ENCODE measurements at places on chromosomes 1 and 21.

GRCh38 chr1:37461698-37462436 lies 12.5 kb upstream of the ZC3H12A start:
- DNase-seq: no peak

GRCh38 chr21:45417256-45417950 lies 12.4 kb downstream of the COL18A1 start:
- no peak for DNase-seq

DNA sequence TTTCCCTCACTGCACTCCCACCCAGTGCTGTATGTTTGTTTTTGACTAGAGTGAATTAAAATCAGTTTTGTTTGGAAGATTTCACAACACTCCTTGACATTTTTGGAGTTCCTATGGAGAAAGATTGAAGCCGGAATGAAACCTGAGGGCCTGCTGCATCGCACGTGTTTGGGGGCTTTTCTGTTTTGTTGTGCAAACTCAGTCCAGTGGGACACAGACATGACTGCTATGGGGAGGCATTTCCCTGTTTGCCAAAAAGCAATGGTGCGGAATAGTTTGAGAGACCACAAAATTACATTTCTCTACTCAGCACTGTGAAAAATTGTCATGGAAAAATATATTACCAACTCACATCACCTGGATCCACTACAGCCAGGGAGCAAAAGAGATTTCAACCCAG lies 43.8 kb upstream of the KCNE2 start:
- DNase-seq: no peak

DNA sequence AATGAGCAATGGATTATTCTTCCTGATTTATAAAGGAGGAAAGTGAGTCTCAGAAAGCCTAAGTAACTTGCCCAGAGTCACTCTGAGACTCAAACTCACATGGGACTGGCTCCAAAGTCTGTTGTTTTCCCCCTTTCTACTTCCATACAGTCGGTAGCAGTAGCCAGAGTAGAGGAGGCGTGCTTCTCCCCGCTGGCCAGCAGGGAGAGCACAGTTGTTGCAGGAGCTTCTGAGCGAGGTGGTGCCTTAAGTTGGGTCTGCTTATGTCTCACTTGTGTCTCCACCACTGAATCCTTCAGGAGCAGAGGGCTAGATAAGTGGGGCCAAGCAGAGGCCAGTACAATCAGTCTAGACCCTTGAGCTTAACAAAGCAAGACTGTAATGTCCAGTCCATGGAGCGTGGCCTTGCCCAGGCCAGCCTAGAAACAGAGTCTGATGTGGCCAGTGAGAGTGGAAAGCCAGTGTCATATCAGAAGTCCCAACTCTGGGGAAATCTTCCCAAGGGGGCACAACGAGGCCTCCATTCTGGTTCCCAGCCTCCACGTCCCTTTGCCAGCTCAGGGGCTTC lies 181.9 kb downstream of the ZSCAN20 start:
- DNase-seq: no peak

DNA sequence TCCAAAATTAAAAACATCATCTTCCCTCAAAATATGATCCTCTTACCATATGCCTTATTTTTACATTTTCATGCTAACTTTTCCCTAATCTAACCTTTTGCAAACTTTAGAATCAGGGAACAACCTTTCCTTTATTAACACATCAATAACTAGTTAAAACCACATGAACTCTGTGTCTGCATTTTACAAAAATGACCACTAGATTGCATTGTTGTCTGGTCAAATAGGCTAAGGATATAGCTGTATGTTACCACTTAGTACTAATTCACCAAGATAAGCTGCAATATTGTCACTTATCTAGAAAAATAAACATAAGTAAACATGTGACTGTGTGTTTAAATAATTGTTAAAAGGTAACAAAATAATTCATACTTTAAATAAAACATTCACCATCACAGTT lies 82.3 kb downstream of the DENND1B start:
- DNase-seq: no peak

- DNase-seq: no peak
These were observed 499.3 kb downstream of the NEGR1 start for GRCh38 chr1:71783071-71783470.

DNA sequence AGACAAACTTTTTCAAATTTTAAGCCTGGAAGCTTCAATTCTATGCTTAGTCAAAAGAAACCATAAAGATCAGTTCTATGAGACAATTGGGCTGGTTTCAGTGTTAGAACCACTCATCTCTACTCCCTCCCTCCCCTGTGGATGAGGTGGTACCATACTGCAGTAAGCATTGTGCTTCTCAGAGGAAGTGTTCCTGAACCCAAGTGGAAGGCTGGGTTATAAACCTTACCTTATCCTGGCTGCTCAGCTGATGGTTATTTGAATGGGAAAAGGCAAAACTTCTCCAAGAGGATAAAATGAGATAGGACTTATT lies 34.1 kb upstream of the RGL1 start:
- DNase-seq: no peak

DNA sequence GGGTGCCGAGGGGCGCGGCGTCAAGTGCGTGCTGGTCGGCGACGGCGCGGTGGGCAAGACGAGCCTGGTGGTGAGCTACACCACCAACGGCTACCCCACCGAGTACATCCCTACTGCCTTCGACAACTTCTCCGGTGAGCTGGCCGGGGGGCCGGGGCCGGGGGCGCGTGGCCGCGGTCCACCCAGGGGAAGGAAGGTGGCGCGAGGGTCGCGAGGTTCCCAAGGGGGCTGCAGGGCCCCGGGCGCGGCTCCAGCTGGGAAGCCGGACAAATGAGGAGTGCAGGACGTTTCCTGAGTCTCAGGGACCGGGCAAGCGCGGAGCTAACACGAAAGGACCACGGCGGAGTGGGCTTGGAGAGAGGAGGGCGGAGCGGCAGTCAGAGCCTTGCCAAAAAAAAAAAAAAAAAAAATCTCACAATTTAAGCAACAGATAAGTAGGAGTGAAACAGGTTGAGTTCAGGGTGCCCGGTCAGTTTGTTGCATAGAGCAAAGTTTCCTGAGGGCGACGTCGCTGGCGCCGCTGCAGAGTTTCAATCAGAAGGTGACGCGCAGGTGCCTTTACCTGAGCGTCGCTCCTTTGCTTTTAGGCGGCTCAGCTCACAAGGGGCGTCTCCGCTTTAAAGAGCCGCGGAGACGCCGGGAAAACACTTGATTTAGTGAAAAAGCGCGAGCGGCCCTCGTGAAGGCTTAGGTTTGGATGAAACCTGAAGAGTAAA lies 750 bp downstream of the RHOU start:
- peak; percentile 23 for DNase-seq

DNA sequence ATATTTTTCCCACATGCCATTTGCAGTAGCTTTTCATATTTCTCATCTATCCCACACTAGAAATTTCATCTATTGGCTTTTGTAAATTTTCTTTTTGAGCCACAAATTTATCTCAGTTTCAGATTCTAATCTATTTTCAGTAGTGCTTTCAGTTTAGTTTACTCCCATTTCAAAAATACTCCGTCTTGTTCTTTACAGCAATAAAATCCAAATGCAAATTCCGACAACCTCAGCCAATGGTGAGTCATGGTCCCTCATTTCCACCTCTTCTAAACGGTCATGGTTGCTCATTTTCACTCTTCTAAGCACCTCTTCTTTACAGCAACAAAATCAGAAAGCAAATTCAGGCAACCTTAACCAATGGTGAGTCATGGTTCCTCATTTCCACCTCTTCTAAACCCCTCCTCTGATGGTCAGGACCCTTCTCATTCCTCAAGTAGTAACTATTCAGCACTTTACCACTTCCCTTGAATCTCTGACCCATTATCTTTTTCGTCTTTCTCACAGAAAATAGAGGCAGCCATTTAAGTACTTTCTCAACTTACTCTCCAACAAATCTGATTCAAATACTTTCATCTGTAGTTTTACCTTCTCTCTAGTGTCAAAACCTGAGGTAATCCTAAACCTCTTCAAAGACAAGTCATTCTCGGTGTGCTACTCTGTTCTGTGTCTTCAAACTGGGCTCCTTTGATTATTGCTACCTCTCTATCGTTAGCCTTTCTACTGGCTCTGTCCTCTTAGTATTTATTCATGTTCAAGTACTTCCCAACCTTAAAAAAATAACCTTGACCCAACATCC lies 34.4 kb downstream of the C21orf91 start:
- no peak for DNase-seq

DNA sequence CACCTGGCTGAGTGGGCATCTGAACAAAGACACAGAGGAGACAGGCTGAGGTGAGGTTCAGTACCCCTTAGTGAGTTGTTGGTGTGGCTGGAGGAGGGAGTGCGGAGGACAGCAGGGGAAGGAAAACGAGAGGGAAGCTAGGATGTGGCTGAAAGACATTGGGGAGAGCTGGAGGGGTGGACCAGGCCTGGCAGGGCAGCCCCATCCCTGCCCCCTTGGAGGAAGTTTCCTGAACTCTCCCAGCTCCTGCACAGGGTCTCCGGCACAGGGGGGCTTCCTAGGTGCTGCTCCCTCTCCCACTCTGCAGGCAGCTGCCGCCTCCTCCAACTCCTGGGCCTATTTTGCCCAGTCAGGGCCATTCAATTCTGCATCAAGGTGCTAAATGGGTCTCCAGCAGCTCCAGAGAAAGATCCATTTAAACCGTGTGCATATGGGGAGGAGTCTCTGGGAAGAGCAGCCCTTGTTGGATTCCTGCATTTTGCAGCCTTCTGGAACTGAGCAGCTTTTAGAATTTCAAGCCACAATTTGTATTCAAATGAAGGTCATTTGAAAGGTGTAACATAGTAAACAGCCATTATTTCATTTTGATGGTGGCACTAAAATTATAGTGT lies 193.9 kb downstream of the CAMTA1 start:
- DNase-seq: no peak

GRCh38 chr1:178603926-178604325 lies 91.0 kb downstream of the TEX35 start:
- DNase-seq: no peak

DNA sequence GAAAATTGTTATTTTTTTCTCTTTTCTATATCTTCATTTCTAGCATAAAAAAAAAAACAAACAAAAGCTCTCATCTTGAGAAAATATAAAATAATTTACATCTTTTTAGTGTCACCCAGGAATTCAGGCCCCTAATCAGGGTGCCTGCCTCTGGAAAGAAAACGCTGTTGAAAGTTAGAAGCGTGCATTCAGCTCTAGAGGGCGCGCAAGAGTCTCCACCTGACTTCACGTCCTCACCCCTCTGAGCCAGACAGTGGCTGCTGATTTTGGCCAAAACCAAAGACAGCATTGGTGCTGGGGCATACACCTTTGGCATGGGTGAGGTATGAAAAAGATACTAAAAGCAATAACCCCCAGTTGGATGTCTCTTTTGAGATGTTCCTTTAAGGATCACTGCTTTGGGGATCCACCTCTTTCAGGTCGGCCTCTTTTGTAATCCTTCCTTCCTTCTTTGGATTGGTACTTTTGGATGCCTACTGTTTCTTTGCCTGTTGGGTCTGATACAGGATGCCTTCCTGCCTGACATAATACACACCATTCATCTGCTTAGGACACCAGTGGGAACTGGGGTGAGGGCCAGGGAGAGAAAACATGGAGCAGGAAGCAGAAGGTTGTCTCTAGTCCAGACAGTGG lies 77.6 kb upstream of the CHRM3 start:
- no peak for DNase-seq

DNA sequence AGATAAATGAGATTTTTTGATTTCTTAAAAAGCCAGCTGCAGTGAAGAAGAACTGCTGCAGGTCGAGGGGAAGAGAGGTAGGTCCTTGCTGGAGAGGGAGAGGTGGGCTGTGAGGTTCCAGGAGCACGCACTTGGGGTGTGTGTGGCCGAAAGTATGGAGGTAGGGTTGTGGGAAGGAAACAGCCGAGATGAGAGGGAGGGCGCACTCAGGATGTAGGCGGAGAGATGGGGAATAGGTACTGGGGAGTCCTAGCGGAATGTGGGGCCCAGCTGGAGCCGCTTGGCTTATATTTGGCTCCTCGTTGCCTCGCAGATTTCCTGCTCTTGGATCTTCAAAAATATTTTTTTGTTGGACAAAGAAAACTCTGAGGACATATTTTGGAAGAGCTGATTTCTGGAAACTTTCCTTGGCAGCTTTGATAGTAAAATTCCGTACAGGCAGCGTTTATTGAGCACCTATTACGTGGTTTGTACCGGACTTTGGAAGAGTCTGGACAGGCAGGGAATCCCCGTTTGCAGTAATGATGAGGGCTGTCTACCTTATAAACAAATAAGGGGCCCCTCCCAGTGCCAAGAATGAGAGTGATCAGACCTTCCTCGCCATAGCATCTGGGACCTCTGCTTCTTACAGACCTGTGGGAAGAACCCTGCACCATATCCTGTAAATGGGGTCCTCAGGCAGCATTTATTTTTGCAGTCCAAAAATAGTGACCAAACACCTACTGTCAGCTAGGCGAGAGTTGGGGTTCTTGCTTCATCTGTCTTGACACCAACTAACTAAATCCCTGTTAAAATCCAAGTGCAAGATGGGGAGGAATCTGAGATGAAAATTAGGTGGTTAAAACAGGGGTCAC lies 1.5 kb downstream of the LRRC8D start:
- DNase-seq: no peak

DNA sequence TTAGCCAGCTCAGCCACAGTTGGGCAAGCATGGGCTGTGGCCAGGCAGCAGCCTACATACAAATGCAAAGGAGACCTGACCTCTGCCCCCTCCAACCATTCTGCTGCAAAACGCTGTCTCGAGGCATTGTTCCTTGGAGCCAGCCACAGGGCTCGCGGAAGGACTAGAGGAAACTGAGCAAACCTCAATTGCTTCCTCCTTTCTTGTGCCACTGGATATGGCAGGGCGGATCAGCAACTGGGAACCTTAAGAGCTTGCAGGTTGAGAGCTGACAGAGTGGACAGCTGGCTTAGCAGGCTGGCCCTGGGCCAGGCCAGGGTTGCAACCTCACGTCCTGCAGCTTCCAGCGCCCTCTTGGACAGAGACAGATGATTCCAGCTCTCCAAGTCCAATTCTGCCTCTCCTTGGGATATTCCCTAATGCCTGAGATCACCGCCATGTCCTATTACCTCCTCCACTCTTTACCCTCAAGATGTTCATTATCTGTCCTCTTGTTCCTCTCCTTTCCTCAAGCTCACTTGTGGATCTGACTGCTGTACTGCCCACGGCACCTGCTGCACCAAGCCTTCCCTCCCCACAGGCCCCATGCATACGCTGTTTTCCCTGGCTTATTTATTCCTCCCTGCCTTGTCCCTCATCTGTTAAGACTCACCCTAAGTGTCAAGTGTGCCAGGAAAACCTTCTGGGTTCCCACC lies 67.5 kb downstream of the SDC3 start:
- DNase-seq: peak; percentile 44

DNA sequence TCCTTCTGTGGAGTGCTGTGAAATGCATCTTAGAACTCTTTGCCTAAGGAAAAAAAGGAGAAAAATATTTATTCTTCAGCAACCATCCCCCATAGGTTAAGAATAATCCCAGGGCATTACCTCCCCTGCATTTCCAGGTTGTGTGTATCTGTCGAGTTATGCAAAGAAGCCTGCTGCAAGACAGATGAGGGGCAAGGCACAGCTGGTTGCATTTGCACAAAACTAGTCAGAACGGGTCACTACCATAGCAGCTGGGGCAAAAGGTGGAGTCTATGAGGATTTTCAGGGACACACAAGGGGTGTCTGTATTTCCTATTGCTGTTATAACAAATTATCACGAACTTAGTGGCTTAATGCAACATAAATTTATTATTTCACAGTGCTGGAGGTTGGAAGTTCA lies 443.4 kb upstream of the C1orf87 start:
- DNase-seq: no peak

GRCh38 chr1:112532064-112532463 lies 23.3 kb downstream of the WNT2B start:
- no peak for DNase-seq

- DNase-seq: no peak
These were observed 48.7 kb downstream of the OVGP1 start for GRCh38 chr1:111378791-111379190.

- no peak for DNase-seq
These were observed 11.6 kb downstream of the SERINC2 start for GRCh38 chr1:31424568-31424967.
